ENCODE measurements at places on chromosomes 7 and 10.

- peak; percentile 44 for DNase-seq
Observed at GRCh38 chr7:77651575-77652162, 44.6 kb upstream of the RSBN1L start.

GRCh38 chr10:59283456-59284091 is 78.8 kb downstream of the FAM13C start:
- peak; percentile 33 for DNase-seq

DNA sequence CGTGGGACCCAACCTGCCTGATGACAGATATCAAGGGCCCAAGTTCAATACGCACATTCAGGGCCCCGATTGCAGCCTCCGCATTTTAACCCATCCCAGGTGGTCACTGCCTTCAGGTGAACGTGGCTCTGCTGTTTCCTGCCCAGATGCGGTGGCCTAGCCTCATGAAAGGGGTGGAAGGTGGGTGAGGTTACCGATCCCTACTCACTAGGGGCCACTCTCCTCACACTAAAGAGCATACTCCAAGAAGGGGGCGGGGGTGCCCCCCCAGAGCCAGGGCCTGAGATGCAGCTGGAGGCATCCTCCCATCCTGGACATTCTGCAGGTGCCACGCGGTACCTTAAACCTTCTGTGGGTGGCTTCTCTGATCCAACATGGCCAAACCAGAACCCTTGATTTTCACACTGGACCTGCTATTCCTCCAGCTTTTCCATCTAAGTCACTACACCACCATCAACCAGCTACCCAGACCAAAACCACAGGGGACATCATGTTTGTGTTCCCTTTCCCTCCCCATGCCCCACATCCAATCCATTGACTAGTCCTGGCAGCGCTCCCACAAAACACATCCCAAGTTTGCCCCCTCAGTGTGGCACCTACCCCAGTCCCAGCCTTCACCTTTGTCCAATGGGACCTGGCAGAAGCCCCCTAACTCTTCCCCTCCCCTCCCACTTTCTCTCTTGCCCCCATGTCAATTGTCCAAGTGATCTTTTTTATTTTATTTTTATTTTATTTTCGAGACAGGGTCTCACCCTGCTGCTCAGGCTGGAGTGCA is 30.0 kb downstream of the PRLHR start:
- no peak for DNase-seq

GRCh38 chr7:136018104-136018503 is 40.9 kb upstream of the MTPN start:
- peak; percentile 46 for DNase-seq

DNA sequence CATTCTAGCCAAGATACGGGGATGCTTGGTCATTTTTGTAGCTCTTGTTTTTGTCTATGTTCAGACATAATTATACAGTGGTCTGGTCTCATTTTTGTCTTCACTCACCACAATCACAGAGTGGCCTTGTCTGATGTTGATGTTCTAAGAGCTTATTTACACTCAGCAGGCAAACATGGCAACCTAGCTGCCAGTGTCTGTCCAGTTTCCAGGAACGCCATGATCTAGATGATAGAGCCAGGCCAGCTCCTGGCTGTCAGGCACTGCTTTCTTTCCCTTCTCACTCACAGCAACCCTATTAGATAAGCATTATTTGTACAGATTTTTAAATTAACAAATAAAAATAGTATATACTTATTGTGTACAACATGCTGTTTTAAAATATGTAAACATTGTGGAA is 98.6 kb upstream of the PHF14 start:
- DNase-seq, result no peak

GRCh38 chr10:27578316-27578715 is 74.2 kb downstream of the RAB18 start:
- no peak for DNase-seq

DNA sequence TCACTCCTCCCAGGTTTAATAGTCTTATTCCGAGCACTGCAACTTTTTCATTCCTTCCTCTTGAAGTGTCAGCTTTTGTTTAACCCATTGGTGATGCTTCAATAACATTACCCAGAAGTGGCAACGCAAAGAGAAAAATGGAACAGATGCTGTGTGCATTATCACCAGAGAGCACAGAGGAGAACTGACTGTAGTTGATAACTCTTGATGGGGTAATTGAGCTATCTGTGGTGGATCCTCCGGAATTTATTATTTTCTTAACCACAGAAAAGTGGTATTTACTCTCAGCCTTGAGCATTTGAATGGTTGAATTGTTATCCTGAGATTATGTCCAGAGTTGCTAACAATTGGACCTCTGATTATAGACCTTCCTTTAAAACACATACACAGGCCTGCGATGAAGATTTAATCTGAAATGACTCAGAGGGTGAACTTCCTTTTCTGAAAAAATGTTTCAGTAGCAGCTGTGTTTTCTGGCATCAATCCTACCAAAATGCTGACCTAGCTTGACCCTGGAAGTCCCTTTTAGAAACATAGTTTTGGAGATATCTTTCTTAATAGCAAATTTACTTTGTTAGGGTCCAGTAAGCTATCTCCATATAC is 1584.4 kb upstream of the LRRTM3 start:
- DNase-seq, result peak; percentile 61

DNA sequence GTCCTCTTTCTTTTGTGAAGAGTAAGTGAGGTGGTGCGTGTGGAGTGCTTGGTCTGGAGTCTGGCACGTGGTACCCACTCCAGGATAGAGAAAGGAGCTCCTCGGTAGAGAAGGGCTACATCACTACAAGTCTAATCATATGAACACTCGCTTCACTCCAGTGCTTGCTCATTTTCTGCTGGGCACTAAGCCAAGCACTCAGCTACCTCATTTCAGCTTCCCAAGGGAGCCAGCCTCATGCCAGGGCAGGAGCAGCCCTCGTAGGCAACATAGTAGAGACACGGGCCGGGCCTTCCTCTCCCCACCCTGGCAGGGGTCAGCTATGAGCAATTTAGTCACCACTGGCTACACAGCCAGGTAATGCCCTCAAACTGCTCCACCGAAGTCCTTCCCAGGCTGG is 11.4 kb upstream of the HSPA12A start:
- peak; percentile 24 for DNase-seq

DNA sequence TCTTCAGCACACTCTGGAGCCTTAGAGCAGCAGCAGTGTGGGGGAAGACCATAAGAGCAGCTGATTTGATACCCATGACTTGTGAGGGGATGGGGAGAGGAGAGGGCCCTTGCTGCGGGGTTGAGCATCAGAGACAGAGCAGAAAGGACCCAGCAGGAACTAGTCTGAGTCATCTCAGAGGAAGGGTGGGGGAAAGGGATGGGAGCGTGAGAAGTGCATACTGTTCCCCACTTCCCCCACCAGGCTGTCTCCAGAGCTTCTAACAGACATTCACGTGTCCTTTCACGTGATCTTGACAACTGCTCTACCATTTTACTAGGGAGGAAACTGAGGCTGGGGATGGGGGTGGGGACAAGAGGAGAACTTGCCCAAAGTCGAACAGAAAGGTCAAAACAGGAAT is 38.7 kb downstream of the FAM241B start:
- DNase-seq, result no peak

DNA sequence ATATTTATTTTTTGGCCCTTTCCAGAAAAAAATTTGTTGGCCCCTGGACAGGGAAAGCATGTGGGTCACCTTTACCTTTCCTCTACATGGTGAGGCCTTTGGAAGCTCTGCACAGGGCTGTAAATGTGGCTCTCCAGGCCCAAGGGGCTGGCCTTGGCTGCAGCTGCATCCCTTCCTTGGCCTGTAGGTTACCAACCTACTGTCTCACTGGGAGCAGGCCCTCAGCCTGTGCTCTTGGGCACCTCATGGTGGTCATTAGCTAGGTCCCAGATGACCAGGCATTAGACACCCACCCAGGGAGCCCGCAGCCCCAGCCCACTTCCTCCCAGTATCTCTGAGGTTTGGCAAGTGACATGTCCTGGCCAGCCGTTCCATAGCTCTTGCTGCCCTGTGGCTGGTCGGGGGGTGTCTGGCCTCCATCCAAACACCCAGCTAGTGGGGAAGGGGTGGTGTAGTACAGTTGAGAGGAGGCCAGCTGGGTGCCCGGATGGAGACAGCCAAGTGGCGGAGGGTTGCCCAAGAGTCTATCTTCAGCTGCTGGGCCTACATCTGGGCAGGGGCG is 7.1 kb upstream of the CPA5 start:
- no peak for DNase-seq

- DNase-seq, result no peak
Observed at GRCh38 chr7:26918241-26918640, 53.9 kb upstream of the SKAP2 start.

DNA sequence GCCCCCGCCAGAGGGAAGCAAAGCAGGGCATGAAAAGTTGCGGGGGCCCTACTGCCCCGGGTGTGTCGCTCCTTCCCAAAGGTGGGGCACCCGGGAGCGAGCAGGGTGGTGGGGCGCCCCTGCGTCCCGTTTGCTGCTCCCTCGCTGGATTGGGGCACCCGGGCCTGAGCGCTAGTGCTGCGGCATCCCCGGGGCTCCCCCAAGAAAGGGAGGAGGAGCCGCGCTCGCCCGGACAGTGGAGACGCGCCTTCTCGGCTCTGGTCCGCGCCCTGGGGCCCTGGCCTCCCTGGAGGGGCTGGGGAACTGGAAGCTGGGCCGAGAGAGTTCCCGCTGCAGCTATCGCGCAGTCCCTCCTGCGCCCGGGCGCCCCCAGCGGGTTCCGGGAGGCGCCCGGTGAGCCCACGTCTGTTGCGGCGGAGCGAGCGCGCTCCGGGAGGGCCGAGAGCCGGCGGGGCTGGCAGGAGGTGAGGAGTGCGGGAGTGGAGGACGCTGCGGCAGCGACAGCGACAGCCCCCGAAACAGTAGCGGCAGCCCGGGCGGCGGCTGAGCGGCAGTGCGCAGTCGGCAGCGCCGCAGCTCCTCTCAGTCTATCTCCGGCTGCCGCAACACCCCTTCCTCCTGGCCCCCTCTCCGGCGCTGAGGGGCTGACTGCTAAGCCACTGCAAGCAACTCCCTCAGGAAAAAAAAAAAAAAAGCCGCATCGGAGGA is 504 bp upstream of the BMPER start:
- peak; percentile 57 for DNase-seq

DNA sequence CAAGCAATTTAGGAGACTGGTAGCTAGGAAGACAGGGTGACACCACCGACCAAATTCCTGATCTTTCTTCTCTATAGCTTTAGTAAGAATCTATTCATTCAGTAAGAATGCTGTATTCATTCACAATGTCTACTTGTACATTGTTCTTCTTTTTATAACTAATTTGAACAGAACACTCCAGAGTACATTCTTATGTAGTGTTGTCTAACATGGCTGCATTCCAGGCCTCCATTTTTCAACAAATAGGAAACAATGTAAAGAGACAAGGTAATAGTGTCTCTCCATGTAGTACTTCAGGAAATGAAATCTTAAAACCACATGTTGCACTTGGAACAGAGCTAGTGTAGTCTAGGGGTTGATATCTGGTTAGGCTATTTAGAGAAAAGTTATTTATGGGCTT is 1.8 kb downstream of the VCL start:
- peak; percentile 86 for DNase-seq

DNA sequence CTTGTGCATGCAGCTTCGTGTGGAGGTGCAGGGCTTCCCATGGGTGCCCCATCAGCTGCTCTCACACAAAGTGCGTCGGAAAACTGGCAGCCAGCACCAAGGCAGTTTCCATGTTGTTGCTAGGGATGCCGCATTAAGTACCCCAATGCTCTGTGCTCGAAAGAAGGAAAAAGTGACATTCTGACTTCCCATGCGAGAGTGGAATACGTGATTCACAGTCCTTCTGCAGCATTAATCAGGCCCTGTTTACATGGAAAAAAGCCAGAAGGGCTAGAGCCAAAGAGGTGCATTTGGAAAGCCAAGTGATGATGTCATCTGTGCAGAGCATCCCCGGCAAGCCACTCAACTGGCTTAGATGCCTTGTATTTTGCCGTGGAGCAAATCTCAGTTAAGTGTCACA is 258.3 kb downstream of the GATA3 start:
- peak; percentile 3 for DNase-seq

DNA sequence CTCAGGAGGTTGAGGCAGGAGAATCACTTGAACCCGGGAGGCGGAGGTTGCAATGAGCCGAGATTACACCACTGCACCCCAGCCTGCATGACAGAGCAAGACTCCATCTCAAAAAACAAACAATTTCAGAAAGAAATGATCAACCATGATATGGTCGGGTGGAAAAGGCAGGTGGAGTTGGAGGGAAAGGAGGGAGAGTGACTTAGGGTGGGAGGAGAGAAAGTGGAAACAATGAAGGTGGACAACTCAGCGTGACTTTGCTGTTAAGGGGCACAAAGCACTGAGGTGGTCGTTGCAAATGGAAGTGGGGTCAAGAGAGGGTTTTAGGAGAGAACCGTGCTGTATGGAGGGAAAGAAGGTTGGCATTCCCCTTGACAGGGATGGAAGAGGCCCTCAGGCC is 30.0 kb upstream of the FXYD4 start:
- DNase-seq, result no peak

- no peak for DNase-seq
Observed at GRCh38 chr10:92849576-92850090, 1.3 kb downstream of the EXOC6 start.

DNA sequence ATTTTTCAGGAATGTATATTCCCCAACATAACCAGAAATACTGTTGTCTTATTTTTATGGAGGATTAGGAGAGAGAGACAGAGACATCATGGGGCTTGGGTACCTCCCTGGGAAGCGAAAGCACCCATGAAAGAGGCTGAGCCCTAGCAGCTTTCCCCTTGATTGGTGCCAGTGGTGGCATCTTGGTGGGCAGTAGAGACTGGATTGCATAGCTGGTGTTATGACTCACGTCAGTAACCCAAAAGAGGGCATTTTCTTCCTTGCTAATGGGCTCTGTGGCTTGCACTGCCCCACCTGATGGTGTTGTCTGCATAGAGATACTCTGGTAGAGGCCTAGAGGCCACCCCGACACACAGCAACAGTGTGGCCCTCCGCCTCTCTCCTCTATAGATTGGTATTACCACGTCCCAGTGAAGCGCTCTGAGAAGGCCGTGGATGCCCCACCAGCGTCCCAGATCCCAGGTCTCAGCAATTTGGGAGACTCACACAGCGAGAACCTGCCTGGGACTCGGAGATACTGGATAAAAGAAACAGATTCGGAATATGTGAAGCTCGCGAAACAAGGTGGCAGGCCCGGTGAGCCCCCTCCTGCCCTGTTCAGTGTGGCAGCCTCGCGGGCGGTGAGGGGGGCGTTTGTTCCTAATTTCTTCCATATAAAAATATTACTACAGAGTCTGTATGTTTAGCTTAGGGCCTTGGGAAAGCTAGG is 5.8 kb downstream of the C7orf57 start:
- no peak for DNase-seq

DNA sequence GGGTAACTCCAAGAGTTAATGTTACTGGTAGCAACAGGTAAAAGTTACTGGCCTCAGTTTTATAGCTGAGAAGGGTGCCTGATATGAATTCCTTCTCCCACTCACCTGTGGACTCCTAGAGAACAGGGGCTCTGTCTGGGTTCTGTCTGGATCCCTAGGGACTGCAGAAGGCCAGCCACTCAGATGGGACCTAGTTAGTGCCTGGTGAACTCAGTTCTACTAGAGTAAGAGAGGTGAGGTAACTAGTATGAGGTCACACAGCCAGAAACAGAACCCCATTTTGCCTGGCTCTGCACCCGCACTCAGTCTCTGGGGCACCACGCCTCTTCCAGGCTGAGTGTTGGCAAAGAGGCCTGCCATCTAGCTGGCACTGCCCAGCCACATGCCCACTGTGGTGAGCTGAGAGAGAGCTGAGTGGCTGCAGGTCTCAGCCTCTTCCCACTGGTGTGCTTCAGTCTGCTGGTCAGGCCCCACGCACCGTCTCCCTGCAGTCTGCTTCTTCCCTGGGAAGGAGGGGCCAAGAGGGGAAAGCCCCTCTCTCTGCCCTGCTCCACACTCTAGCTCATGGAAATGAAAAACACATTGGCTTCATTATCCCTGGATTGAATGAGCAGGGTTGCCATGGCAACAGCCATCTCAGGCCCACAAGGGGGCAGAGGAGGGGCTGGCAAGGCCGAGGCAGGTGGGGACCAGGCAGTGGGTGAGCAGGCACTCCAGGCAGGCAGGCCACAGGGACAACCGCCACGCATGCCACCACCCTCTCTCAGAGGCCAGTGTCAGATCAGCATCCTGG is 110.6 kb downstream of the ZMIZ1 start:
- peak; percentile 65 for DNase-seq
